ENCODE measurements at places on chromosomes 2 and 18.

- no peak for DNase-seq
Observed at GRCh38 chr18:42100911-42101310, 145.9 kb downstream of the PIK3C3 start.

DNA sequence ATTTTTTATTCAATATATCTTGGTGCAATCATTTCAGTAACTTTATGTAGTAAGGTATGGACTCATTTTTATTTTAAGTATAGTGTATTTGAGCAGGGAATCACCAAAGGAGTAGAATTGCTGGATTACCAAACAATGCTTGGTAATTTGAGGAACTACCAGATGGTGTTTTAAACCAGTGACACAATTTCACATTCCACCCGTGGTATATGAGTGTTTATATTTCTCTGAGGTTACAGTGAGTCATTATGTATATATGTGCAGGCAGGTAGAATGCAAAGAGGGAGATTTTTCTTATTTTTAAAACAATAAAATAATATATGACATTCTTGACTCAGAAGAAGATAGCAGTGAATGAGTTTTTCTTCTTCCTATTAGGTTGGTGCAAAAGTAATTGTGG is 596.9 kb downstream of the DCC start:
- no peak for DNase-seq

- no peak for DNase-seq
Observed at GRCh38 chr2:172600557-172601008, 44.7 kb downstream of the PDK1 start.

DNA sequence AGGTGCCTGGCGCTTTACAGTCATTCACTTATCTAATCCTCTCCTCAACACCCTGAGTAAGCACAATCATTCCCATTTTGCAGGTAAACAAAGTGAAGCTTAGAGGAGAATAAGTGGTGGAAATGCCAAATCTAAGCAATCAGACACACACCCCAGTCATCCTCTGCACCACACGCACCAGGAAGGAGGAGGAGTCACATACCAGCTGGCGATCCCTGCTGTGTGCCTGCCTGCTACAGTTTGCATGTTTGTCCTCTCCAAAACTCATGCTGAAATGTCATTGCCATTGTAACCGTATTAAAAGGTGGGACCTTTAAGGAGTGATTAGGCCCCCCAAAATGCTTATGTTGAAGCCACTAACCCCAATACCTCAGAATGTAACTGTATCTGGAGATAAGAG is 93.7 kb downstream of the LOXHD1 start:
- no peak for DNase-seq

DNA sequence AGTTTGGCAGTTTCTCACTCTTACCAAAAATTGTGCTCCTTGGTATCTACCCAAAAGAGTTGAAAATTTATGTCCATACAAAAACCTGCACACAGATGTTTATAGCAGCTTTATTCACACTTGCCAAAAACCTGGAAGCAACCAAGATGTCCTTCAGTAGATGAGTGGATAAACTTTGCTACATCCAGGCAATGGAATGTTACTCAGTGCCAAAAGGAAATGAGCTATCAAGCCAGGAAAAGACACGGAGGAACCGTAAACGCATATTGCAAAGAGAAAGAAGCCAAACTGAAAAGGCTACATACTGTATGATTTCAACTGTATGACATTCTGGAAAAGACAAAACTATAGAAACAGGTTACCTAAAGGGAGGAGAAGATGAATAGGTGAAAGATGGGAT is 36.1 kb downstream of the TMEM163 start:
- no peak for DNase-seq

- no peak for DNase-seq
Observed at GRCh38 chr2:185790361-185790760, 51.8 kb downstream of the FSIP2 start.

DNA sequence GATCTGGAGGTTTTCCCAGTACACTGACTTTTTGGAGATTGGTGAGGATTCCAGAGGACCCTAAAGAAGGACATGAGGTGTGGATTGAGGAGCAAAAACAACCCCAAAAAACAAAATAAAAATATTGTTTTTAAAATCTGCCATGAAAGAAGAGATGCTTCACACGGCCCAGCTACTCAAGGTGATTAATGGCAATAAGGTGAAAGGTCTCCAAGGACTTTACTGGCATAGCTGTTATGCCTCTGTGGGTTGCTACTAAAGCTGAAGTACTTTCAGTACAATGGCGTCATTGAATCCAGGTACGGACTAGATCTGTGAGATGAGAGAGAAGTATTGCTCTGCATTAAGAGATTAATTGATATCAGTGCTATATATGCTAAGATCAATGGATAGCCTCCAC is 606.4 kb downstream of the TDRD15 start:
- DNase-seq, result no peak

- DNase-seq, result no peak
Observed at GRCh38 chr2:9654452-9655100, 23.8 kb upstream of the YWHAQ start.

DNA sequence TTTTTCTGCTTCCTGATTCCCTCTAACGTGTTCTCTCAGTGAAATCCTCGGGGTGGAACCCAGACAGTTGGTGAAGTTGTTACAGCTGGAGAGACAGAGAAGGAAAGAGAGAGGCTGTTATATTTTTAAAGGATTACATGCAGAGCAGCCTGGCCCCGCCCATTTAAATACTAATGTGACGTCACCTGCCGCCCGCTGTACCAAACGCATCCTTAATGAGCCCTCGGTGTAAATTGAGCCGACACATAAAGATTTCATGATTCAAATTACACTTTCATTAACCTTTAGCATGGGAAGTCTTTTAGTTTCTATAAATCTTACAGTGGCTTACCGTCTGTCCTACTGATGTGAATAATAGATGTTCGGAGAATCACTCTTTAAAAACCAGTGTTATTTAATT is 164.0 kb upstream of the SIX3 start:
- no peak for DNase-seq

DNA sequence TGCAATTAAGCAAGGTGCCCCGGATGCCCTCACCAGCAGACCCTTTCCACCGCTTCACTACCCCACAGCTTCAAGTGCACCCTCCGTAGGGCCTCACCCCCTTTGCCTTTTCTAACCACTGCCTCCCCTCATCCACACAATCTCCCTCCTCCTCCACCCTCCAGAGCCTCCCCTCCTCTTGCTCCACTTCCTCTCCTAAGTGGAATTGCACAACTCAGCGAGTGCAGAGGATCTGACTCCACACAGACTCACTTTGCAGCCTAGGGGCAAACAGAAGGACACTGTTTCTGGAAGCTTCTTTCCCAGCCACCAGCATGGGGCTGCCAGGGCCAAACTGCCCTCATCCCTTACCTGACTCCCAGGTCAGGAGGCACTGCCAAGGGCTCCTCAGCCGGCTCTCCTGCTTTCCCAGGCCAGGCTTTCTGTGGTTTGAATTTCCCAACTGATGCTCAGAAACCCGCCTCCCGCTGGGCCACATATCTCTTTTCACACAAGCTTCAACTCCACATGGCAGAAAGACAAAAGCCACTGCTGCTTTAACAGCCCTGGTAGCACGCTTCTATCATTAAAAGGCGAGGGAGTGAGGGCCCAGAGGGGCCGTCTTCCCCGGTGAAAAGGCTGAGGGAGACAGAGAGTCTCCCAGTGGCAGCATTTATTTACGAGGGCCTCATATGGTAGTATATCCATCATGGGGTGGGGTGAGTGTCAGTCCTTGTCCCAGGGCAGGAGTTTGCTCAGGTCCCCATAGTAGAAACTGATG is 74.7 kb upstream of the MGAT4A start:
- peak; percentile 26 for DNase-seq
